Breast epithelium (tissue), 4 donors: ENCODE measurements at places on chromosomes 2 and 18.

- no peak for DNase-seq
Observed at GRCh38 chr2:231163414-231164095, 34.9 kb upstream of the ARMC9 start.

- no peak for DNase-seq
Observed at GRCh38 chr2:26352892-26353291, 6.3 kb upstream of the ADGRF3 start.

GRCh38 chr2:236001166-236001828 lies 166.9 kb downstream of the GBX2 start:
- DNase-seq = no peak

DNA sequence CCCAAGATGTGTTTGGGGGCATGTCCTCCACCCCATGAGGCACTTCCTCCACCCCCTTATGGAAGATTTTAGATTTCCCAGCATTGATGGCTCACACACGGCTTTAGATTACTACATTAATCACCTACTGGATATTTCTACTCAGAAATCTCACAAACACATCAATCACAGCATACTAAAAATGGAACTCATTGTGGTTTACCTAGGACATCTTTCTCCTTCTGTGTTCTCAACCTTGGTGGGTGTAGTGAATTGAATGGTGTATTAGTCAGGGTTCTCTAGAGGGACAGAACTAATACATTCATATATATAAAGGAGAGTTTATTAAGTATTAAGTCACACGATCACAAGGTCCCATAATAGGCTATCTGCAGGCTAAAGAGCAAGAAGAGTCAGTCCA lies 82.1 kb upstream of the CYRIA start:
- DNase-seq = no peak

DNA sequence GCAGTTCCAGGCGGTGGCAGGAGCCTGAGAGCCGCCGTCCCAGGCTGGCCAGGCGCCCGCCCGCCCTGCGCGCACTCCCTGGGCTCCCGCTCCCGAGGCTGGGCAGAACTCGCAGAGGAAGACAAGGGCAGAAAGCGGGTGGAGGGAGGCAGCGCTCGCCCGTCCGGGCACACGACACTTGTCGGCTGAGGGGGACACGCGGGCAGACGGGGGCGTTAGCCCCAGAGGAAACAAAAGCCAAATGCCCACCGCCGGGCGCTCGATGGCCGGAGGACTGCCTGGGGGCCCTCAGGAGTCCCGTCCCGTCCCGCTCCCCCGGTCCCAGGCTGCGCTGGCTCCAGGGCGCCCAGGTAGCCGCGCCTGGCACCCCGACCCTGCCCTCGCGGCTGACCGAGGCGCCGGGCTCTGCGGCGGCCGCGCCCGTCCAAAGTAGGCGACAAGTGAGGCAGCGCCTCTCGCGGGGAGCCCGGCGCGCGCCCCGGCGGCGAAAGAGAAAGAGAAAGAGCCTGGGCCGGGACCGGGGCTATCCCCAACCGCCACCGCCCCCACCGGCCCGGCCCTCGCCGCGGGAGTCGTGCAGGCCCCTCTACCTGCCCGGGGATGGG lies 491 bp downstream of the L3MBTL4 start:
- peak; percentile 58 for DNase-seq

GRCh38 chr2:77169426-77169825 lies 352.8 kb downstream of the LRRTM4 start:
- no peak for DNase-seq

- no peak for DNase-seq
Observed at GRCh38 chr18:10213526-10213925, 240.9 kb upstream of the APCDD1 start.

DNA sequence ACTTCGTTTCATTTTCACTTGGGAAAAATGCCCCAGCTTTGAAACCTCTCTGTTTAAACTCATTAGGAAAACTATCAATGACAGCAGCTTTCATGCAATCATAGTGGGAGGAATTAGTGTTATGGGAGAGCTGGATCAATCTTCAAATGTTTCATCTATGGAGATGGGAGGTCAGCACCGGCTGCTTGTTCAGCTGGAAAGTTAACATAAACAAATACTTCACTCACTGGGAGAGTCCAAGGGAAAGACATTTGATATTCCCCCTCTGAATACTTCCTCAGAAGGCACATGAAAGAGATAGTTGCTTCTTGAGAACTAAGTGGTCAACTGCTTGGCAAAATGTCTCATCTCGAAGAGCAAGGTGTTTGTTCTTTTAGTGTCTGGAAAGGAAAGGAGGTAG lies 7.3 kb downstream of the LYPD1 start:
- no peak for DNase-seq

GRCh38 chr2:145741181-145741580 lies 1221.3 kb upstream of the ZEB2 start:
- DNase-seq = no peak

DNA sequence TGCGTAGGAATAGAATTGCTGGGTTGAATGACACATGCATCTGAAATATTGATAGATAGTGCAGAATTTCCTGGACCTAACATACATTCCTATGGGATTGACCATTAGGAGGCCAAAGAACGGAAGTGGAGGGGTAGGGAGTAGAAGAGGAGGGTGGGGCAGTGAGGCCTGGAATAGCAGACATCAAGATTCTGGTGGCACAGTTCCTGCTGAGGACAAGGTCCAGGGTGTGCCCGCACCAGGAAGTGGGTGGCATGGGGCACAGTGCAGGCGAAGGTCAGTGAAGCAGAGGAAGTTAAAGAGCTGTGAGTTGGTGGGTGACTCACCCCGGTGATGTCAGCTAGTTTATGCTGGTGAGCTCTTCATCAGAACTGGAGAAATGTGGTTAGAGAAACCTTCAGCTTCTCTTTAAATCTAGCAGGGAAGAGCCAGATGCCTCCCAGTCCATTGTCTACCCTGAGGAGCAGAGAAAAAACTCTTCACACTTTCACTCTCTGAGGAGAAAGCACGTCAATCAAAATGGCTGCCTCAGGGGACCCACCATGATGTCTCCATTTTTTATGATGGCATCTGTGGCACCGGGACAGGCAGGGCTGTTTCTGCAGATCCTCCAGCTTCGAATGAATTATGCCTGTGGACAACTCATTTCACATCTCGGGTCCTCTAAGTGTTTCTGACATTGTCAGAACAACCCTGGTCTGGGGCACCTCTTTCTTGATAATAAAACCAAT lies 55.9 kb upstream of the CTLA4 start:
- no peak for DNase-seq

- no peak for DNase-seq
Observed at GRCh38 chr18:62925031-62925688, 209.8 kb downstream of the PHLPP1 start.

DNA sequence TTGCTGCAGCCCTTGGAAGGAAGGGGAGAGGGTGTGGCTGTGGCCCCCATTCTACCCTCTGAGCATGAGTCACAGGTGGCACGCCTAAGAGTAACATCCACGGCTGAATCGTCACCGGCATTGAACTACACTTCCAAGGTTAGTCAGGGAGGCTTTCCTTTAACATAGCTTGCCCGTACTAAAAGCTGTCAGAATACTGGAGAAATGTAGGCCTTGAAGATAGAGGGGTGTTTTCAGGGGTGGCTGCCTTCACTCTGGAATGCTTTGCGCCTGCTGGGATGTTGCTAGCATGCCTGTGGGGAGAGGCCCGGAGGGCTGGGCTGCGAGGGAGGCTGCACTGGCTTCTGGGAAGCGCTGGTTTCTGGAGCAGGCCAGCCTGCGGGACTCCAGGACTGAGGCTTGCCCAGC lies 333.7 kb downstream of the AGAP1 start:
- DNase-seq = no peak

- no peak for DNase-seq
Observed at GRCh38 chr2:157055660-157056199, 201.8 kb upstream of the GALNT5 start.

DNA sequence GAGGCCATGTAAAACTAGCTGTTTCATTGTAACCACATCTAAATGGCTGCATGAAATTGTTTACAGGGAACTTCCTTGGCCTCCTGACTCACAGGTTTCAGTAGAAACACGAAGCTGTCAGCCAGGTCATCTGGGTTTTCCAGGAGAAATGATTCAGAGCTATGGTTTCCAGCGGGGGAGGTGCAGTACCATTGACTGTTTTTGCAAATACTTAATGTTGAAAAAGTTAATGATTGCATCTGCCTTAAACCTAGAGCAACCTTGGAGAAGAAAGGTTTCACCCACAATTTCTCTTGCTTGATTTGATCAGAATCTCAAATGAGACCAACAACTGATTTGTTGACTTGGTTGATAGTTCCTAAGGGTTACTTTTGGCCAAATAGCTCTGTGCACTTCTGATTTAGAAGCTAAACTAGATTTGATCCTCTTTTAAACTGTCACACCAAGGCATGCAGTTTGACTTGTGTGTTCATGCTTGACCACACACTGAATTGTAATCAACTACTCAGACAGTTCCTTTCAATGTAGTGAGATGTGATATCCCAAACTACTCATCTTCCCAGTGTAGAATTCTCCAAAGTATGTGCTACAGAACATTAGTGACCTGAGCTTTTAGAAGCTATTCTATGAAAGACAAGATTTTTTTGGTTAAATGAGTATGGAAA lies 193.5 kb upstream of the CHST9 start:
- DNase-seq = no peak

- no peak for DNase-seq
Observed at GRCh38 chr2:146807568-146808168, 1037.2 kb upstream of the ACVR2A start.

- DNase-seq = no peak
Observed at GRCh38 chr2:241316825-241317224, 1.1 kb downstream of the SEPTIN2 start.

DNA sequence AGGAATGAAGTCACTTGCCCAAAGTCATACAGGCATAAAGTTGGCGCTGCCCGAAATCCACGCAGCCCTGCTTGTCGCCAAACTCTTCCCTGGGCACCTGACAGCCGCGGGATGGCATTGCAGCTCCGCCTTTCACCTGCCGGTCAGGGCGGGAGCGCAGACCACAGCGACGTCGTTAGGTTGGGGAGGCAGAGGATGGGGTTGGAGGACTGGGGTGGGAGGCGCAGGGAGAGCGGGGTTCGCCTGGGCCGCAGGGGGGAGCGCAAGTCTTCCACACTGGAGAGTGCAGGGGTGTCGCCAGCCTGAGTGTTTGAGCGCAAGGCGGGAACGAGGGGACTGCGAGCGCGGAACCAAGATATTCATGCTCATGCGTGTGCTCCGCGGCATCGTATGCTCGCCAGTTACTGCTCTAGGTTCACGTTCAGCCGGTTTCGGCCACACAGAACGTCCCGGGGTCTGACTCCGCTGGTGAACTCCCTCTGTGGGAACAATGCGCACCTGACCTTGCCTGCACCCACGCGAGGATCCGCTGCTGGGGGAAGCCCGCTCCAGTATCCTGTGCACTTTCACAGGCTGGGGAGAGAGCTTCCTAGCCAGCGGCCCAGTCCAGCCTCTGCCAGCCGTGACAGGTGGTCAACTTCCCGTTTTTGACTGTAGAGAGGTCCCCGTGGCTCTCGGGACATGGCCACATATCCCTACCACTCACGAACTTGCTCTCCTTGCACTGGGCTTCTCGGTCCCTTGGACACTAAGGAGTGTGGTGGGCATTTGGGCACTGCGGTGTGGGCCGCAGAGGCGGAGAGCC lies 767 bp upstream of the NPPC start:
- no peak for DNase-seq

- DNase-seq = no peak
Observed at GRCh38 chr2:100893392-100894104, 73.6 kb downstream of the NPAS2 start.

DNA sequence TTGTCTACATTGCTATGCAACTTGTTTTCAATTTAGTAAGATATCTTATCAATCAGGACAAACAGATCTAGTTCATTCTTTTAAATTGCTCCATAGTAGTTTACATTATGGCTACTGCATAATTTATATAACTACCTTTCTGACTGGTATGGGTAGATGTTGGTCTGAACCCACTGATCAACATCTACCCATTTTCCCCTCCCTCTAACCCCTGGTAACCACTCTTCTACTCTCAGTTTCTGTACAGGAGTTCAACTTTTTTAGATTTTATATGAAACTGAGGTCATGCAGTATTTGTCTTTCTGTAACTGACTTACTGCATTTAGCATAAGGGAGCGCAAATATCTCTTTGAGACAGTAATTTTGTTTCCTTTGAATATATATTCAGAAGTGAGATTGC lies 73.2 kb downstream of the ITSN2 start:
- DNase-seq = no peak

GRCh38 chr2:69816923-69817542 lies 12.4 kb upstream of the GMCL1 start:
- DNase-seq = peak; percentile 60

- DNase-seq = no peak
Observed at GRCh38 chr2:60335533-60336237, 217.8 kb downstream of the BCL11A start.

DNA sequence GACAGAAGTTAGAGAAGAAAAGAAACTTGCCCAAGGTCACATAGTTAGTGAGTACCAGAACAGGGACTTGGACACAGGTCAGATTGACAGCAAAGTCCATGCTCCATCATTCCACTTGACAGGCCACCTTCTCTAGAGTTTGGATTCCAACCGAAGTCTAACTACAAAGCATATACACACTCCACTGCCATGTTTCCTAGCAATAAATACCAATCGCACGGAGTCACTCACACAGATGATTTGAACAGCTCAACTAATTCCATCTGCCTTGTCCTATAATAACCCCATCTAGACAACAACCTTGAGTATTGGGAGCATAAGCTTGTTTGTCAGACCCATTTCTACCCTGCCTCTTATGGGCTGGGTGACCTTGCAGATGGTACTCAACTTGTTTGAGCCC lies 334.6 kb upstream of the MGAT5 start:
- DNase-seq = no peak

GRCh38 chr2:156576005-156576404 lies 139.8 kb downstream of the GPD2 start:
- DNase-seq = no peak

DNA sequence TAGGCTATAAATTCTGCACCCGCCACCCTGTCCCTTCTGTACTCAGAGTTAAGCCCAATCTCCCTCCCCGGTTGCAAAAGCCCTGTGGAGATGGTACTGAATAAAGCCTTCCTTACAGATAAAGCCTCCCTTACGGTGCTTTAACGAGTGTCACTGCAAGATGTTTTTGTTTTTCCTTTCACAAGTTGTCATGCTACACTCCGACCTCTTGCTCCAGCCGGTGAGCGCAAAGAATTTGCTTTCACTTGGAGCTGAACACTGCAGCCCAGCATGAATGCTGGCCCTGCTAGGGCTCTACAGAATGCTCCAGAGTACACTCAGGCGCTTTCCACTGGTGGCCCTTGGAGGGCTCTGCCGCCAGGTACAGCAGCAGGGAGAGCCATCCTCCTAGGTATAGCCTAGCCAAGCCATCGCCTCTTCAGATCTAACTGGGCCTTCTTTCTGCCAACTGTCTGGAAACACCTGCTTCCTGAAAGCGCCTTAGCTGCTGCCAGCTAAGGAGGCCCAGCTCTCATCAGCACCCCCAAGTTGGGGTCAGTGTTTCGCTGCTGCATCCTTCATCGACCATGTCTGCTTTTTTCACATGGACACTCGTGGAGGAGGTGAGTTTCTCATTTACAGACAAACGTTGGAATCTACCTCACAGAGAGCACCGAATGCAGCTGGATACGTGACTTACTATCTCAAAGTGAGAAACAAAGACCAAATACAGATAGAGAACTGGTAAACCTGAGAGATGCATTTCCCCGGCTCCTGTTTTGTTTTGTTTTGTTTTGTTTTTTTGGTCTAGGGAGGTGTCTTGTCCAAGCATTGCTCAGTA lies 13.4 kb upstream of the CREG2 start:
- no peak for DNase-seq

- no peak for DNase-seq
Observed at GRCh38 chr2:1830936-1831619, 86.8 kb upstream of the PXDN start.
